ENCODE measurements at places on chromosomes 2 and 18.
A peak's percentile ranks its signal among the peaks of the same experiment; 100 is the strongest.

- no peak for DNase-seq
Observed at GRCh38 chr2:105990624-105991023, 203.5 kb downstream of the UXS1 start.

GRCh38 chr18:22765896-22766295 lies 167.2 kb upstream of the RBBP8 start:
- DNase-seq = no peak

DNA sequence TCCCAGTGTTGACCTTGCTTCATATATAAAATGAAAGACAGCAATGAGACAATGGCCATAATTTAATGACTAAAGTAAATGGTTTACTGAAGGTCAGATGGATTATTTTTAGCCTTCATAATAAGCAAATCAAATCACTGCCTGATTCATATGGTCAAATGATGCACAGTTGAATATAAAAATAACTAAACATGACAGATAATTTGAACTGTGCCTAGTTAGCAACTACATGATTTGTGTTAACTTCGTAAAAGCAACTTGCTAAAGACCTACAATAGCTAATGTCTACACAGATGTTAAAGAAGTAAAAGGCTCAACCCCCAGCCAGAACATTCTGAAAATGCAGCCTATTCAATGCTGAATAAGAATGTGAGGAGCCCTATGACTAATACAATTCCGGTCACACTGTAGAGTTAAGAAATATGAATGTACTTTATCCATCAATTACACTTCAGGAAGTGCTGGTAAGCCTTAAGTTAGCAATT lies 590.8 kb upstream of the CDH2 start:
- peak; percentile 27 for DNase-seq

- DNase-seq = no peak
Observed at GRCh38 chr2:238075397-238075796, 14.6 kb downstream of the SCLY start.

DNA sequence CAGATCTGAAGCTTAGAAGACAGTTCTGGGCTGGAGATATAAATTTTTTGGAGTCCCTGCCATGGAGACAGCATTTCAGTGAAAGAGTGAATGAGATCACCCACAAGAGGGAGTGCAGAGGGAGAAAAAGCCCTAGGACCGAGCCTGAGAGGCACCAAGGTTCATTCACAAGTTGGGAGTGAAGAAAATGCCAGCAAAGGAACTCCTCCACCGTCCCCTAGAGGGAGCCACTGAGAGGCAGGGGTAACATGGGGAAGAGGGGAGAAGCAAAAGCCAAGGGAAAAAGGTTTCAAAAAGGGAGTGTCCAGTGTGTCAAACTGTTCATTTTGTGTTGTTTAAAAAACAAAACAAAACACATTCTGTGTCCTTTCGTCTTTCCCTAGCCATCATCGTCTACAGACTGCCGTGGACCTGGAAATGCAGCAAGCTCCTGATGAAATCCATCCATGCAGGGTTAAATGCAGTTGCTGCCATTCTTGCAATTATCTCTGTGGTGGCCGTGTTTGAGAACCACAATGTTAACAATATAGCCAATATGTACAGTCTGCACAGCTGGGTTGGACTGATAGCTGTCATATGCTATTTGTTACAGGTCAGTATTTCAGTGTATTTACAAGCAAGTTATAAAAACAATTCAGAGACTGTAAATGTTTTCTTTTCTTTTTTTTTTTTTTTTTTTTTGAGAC lies 19.1 kb downstream of the CYBRD1 start:
- DNase-seq = no peak

- no peak for DNase-seq
Observed at GRCh38 chr2:75928093-75928492, 217.4 kb upstream of the GCFC2 start.
